NCI-H187 treated with DMSO at 0.1 percent for 48 hours (cell line): ENCODE measurements at places on chromosomes 12 and 14.

- DNase-seq = no peak
Observed at GRCh38 chr14:58898655-58899316, 261.0 kb downstream of the DACT1 start.

- no peak for DNase-seq
Observed at GRCh38 chr14:63486738-63487137, 56.4 kb downstream of the PPP2R5E start.

GRCh38 chr14:48401321-48401720 is 725.9 kb upstream of the MDGA2 start:
- no peak for DNase-seq

- DNase-seq = no peak
Observed at GRCh38 chr12:60231976-60232907, 636.4 kb downstream of the SLC16A7 start.

GRCh38 chr12:67504026-67504425 is 144.5 kb upstream of the DYRK2 start:
- DNase-seq = no peak

DNA sequence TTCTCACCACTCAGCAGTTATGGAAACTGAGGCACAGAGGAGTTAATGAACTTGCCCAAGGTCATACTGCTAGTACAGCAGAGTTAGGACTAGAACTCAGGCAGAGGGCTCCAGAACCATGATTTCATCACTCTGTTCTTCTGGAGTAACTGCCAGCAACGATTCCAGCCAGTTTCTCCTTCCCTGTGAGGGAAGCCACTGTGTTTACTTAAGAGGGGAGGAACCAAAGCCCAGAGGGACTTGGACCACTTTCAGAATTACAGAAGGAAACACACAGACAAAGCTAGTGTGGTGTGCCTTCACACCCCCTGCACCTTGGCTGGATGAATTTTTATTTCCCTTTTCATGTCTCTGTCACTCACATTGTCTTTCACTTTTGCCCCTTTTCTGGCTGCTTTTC is 398.2 kb downstream of the DPF3 start:
- DNase-seq = no peak

GRCh38 chr14:73995977-73996378 is 23.1 kb downstream of the ENTPD5 start:
- no peak for DNase-seq

- DNase-seq = no peak
Observed at GRCh38 chr12:52582486-52582885, 8.8 kb upstream of the KRT74 start.

- no peak for DNase-seq
Observed at GRCh38 chr12:13173012-13173932, 23.3 kb upstream of the EMP1 start.

GRCh38 chr14:92529903-92530302 is 16.3 kb downstream of the RIN3 start:
- no peak for DNase-seq

GRCh38 chr12:29148596-29148910 is 525 bp upstream of the FAR2 start:
- no peak for DNase-seq

DNA sequence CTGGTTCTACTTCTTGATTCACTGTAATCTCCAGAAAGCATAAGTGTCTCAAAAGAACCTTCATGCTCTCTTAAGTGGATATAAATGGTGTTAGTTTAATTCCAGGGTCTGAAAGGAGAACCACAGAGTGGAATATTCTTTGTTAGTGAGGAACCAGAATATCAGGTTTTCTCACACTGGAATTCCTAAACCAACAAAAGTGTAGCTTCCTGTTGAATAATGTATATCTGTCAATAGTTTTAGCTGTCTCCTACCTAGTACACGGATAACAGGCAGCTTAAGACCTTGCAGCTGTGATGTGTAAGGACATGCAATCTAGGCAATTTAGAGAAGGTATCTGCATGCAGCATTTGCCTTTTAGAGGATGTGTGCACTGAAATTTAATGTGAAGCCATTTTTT is 24.0 kb downstream of the LRIG3 start:
- peak; percentile 59 for DNase-seq

GRCh38 chr14:52318826-52319645 is 4.9 kb downstream of the PTGER2 start:
- DNase-seq = no peak

- no peak for DNase-seq
Observed at GRCh38 chr12:92419201-92419600, 273.6 kb upstream of the BTG1 start.

DNA sequence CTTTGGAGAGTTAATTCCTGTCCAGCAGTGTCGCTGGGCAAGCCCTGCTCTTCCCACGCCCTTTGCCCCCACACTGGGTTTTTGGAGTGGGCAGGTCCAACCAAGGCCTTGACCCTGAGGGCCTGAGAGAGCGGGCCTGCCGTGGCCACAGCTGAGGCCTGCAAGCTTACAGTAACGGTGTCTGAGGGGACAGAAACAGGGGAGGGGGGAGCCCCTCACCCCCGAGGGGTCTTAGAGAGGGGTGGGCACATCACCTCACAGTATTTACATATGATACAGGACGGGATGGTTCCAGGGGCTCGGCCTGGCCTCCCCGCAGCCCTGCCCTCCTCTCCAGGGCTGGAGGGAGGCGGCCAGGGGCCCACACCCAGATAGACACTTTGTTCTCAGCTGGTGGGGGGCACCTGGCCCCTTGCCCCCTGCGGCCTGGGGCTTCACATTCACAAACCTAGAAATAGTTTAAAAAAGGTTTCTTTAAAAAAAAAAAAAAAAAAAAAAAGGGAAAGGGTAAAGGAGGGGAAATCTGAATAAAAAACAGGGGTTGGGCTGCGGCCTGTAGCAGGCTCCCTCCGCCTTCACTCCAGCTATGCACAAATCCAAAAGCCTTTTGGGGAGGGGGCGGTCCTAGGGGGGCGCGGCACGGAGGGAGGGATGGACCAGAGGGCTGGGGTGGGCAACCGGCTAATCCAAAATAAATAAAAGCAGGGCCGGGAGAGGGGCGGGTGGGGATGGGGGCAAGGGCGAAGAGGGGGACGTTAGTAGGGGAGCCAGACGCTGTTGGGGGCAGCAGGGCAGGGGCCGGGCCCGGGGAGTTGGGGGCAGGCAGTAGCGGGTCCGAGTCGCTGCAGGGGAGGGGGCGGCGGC is 14.8 kb upstream of the PLA2G1B start:
- no peak for DNase-seq

DNA sequence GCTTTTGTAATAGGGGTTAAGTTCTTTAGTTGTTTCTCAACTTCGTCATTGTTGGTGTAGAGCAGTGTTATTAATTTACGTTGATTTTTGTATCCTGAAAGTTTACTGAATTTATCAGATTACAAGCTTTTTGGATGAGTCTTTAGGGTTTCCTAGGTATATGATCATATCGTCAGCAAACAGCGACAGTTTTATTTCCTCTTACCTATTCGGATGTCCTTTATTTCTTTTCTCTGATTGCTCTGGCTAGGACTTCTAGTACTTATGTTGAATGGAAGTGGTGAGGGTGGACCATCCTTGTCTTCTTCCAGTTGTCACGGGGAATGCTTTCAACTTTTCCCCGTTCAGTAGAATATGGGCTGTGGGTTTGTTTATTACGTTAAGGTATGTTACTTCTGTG is 37.8 kb downstream of the AEBP2 start:
- no peak for DNase-seq

DNA sequence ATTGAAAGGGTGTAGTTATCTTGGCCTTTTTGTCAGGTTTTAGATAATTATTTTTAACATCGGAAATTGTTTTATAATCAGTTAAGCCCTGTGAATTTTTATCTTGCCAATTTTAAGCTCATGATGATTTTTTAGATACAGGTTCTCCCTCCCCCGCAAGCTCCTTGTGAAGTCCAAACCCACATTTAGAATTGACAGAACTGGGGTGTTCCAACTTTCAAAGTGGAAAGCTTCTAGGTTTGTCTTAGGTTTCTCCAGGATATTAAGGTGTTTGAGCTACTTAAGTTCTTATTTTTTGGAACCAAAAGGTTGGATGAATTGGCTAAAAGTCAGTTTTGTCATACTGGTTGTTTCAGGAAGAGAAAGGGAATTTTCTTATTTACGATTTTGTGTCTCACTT is 49.1 kb downstream of the ATP2A2 start:
- DNase-seq = no peak

GRCh38 chr12:31849090-31849687 is 110.0 kb upstream of the RESF1 start:
- DNase-seq = no peak

DNA sequence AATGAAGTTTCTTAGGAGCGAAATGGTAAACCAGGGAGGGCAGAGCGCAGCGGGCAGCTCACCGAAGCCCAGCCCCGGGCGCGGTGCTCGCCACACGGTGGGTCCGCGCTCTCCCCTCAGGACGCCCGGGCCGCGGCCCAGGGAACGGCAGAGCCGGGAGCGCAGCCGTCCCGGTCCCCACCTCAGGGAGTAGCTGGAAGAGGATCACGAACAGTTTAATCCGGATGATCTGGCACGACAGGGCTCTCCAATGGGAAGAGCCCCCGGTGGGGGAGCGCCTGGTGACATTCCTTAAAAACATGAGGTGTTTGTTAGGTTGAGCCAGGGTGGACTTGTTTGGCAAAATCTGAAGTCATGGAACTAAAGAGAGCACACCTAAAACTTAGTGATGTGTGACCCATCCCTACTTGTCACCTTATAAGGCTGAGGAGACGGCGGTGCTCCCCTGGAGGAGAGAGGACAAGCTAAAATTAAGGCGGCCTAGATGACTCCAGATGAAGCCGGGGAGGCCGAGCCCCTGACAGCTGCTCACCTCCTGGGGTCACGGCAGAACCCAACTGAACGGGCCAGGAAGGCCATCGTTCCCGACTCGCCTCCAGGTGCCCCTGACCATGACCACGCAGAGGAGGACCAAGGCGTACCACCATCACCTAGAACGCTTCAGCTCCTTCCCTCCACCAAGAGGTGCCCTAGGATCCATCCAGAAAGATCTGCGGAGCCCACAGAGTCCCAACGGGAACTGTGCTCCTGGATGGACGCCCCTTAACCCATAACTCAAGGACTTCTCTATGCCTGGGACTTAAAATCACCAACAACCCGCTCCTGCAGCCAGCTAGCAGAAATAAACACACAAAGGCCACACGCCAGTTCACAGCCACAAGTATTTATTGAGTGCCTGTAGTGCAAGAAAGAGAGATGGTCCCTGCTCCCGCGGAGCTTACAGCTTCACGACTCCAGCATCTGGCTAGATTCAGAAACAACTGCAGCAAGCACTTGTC is 866 bp upstream of the PITPNM2 start:
- DNase-seq = no peak

DNA sequence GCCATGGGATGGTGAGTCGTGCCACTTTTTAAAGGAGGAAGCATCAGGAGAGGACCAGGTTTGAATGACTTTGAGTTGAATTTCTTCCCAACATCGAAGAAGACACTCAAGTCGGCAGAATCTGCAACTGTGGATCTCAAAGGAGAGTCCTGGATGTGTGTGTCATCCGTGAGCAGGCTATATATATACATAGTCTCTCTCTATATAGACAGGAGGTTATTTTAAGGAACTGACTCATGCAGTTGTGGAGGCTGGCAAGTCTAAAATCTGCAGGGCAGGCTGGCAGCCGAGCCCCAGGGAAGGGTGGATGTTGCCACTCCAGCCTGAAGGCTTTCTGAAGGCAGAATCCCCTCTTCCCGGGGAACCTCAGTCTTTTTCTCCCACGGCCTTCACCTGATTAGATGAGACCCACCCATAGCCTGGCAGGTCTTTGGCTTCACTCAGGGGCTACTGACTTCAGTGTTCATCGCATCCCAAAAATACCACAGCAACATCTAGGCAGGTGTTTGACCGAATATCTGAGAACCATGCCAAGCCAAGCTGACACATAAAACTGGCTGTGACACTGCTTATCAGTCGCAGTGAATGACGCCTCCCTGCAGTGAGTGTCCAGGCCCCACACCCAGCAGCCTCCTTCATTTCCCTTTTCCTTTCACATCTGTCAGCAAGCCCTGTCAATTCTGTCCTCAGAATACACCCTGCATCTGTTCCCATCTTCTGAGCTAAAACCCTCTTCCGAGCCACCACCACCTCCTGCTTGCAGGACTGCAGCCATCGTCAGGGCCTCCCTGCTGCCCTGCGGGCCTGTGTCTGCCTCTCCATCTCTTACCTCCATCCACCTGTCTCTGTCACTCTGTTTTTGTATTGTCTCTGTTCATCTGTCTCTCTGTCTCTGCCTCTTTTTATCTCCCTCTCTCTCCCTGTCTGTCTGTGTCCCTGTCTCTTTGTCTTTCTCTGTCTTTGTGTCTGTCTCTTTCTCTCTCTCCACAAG is 54.0 kb downstream of the ZNF664 start:
- DNase-seq = no peak

DNA sequence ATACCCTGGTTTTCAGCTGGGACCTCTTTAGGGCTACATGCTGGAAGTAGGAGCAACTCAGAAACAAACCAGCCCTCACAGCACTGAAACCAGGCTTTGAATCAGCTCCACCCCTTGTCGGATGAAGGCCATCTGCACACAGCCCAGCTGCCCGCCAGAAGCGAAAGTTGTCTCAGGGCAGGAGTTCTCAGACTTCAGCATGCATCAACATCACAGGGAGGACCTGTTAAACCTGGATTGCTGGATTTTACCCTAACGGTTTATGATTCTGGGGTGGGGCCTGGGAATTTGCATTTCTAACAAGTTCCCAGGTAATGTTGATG is 10.9 kb downstream of the SYNDIG1L start:
- DNase-seq = no peak

DNA sequence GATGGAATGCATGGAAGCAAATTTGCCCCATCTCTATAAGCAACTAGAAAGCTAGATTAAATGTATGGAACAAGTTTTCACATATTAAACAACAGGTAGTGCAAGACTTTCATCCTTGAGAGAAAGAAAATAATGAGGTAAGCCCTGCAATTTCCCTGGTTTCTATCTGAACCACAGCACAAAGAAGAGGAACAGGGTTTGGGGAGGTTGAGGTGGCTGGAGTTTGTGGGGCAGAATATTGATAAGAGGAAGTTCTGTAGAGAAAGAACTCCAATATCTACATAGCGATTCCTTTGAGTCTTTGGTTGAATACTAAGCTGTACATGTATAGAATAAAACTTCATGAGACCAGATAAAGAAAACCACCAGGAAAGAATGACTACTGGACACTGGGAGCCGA is 96.3 kb upstream of the CCND2 start:
- DNase-seq = no peak
